H9 (cell line): ENCODE measurements at places on chromosomes 4 and X.

DNA sequence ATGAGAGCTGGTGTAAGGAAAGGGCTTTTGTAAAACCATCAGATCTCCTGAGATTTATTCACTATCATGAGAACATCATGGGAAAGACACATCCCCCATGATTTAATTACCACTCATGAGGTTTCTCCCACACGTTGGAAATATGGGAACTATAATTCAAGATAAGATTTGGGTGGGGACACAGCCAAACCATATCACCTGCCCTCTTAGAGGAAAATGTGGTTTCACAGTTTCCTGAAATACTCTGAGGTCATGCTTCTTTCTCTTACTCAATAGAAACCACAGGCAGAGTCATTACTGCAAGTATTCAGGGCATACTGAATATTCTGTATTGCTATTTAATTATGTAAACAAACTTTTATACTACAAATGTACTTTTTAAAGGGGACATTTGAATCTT, 1453.3 kb downstream of the PCDH18 start:
- DNase-seq: no peak

GRCh38 chr4:140174543-140174942, 20.6 kb upstream of the MAML3 start:
- no peak for DNase-seq

DNA sequence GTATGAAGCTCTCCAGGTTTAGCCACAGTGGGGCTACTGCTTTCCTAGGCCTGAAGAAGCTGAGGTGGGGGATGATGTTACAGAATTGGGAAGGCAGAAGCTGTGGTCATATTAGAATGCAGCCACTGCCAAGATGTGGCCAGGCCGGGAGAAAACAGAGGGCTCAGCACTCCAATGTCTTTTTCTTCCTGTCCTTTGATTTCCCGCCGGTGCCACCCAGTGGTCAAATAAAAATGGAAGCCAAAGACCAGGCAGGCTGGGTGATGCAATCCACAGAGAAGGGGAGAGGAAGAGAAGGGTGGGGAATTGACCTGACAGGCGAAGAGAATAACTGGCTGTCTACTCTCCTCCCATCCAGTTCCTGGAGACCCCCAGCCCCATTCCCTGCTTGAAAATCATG, 94.9 kb upstream of the SHISA3 start:
- DNase-seq: peak; percentile 75

DNA sequence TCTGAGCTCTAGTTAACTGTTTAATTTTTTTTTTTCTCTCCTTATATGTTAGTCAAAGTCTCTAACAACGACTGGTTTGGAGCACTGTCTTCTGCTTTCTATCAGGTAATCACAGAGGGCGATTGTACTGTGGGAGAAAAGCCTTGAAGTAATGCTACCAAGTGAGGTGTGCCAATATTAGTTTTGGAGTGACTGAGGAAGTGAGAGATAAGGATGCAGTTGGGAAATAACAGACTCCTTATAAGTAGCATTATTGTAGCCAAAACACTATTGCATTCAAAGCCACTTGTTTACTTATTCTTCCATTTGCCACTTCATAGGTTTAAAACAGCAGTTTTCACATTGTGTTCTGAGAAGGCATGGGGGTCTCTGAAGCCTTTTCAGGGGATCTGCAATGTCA, 79.1 kb upstream of the SLC6A14 start:
- DNase-seq: no peak

GRCh38 chr4:14431155-14432134, 570.8 kb upstream of the CPEB2 start:
- no peak for DNase-seq

DNA sequence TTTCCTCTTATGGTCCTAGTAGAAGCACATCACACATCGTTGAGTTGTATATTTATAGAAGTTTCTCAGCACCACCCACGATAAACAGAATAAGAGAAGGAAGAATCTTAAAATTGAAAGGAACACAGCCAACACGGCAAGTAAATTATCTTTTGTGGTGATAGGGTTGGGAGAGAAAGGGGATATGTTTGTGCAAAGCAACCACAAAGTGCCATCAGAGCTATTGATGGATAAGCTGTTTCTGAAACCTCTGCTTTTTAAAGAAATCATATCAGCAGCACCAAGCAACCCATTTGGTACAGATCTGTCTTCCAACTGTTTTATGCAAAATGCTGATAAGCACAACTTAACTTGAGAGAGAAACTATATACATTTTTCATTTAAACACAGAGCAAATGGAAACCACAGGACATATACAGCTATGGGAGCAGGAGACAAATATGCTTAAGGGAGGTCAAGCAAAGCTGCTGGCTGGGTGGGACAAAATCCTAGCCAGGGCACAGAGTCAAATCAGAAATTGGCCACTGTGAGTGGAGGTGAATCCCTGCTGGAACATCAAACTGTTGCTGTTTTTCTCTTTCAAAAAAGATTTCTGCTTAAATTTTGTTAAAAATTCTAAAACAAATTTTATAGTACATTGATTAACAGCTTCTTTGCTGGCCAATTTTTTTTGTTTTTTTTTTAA, 194.0 kb upstream of the HHIP start:
- no peak for DNase-seq

GRCh38 chr4:109675181-109675580, 28.1 kb downstream of the CASP6 start:
- no peak for DNase-seq

- peak; percentile 55 for DNase-seq
Observed at GRCh38 chrX:39779952-39780783, 317.6 kb downstream of the BCOR start.

DNA sequence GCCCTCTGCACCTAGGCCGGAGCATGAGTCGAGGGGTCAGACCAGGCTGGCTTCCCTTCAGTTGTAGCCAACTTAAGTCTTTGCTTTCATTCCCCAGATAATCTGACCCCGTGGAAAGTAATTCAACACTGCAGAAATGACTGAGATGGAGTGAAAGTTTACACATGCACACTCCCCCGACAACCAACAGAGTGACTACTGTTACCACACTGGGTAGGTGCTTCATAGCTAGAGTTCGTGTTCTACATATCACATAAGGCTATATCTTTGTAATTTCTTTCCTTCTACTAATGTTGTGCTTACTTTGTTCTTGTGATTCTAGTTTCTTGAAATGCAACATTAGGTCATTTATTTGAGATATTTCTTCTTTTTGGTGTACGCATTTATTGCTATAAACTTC, 7.2 kb upstream of the CTAG2 start:
- DNase-seq: no peak

- no peak for DNase-seq
Observed at GRCh38 chr4:137076908-137077307, 455.4 kb downstream of the PCDH18 start.

GRCh38 chrX:29308726-29309125, 721.5 kb downstream of the IL1RAPL1 start:
- peak; percentile 24 for DNase-seq

DNA sequence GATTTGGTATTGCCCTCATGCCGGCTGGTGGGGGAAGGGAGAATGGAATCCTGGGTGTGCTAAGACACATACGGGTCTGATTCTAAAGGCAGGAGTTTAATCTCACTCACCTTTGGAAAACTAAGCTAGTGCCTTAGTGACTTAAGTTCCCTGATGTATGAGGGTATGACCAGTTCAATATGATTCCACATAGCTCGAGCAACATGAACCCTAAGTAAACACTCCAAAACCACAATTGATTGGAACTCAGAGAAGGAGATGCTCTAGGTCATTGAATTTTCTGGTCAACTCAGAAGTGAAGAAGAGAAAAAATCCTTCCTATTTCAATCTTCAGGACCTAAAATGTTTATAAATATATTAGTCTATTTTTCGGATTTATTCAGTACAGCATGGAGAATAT, 420.1 kb upstream of the INTU start:
- no peak for DNase-seq

DNA sequence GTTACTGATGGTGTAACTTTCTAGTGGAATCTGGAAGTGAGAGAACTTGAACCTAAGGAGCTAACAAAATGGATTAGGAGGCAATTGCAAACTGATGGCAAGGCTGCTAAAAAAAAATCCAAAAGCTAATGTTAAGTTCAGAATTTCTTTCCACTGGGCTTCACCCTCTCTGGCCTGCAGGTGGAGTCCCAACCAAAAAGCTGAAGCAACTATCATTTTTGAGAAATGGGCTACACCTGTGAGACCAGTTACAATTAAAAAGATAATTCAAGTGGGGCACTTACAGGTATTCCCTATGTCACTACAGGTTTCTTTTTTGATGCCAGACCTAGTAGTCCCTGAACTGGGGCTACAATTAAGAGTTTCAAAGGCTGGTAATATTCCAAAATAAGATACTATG, 142.1 kb upstream of the FTHL17 start:
- DNase-seq: no peak

DNA sequence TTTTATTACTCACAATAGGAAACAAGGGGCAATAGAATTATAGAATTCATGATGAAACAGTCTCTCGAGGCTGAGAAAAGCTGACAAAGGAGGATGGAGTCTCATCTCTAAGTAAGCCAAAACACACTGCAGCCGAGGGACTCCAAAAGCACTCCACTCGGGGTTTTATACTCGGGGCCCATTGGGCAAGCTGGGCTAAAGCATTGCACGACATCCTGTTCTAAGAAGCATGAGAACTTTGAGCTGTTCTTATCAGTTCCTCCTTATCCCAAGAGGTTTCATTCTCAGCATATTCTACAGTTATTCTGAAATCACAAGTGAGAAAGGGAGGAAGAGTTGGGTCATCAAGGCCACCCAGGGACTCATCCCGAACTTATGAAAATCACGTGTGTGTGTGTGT, 1475.5 kb downstream of the PCDH18 start:
- DNase-seq: no peak

DNA sequence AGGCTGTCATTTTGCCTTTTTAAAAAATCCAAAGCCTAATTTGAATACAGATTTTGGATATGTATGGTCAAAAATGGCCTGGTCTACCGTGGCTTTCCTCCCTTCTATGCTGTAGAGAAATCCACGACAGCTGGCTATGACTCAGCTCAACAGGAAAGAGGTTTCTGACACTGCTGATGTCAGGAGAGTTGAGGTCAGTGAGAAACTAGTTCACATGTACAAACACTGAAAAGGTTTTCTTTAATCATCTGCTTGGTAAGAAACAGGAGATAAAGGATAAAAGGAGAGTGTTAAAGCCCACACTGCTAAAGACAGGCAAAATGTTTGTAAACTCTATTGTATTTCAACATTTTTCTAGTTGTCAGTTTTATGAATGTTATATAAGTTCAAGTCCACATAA, 113.9 kb downstream of the NYX start:
- DNase-seq: no peak

DNA sequence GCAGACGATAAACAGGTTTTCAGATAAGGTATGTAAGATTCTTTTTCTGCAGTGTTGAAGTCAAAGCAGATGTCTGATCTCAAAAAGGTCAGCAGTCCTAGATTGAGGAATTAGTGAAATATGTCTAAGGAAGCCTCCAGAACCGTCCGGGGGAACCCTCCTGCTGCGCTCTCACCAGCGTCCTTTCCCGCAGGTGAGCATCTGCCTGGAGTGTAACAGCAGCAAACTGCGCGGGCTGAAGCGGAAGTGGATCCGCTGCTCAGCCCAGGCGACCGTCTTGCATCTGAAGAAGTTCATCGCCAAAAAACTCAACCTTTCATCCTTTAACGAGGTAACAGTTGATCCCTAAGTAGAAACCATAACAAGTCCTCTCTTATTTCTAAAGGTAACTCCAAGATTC, 55.5 kb downstream of the PCGF3 start:
- no peak for DNase-seq

DNA sequence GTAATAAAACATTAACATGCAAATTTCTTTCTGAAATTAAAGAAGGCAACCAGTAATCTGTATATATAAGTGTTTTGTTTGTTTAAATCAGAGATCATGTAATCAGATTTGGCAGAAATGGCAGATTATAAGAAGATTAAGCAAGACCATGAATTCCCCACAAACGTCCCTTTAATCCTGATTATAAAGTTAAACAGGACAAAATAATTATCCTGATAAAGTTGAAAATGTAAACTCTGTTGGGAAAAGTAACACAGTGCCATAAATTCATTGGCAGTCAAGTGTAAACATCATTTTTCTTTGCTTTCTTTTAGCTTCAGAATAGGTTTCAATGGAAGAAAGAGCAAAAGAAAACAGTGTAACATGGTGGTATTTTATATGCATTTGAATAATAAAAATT, 256.3 kb downstream of the KCNIP4 start:
- no peak for DNase-seq

DNA sequence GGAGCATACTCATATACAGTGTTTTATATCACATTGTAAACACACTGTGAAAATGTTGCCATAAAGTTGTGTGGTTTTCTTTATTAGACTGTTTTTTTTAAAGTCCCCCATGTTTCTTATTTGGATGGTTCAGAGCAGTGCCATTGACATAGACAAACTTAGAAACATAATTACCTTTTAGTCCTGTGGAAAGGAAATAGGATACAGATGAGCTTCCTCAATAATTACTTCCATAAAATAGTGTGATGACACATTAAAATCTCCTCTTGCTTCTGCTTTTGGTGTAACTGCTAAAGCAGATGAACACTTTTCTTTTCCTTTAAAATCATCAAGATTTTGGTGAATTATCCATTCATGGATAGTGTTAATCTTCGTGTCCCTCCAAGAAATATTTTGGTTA, 52.9 kb upstream of the LIMCH1 start:
- no peak for DNase-seq

DNA sequence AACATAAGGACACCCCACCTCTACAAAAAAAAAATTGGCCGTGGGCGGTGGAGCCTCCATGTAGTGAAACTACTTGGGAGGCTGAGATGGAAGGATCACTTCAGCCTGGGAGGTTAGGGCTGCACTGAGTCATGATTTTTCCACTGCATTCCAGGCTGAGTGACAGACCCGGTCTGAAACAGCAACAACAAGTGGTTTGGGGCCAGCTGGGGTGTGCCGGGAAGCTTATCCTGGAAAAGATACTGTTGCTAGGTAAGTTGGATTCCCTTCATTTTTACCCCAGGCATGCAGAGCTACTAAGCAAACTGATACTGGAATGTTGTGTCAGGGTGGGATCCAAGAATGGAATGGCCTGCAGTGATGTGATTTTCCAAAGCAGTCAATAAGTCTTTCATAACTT, 57.0 kb downstream of the XAGE2 start:
- no peak for DNase-seq

- no peak for DNase-seq
Observed at GRCh38 chr4:38088321-38088720, 128.1 kb downstream of the PTTG2 start.

GRCh38 chrX:69951753-69952152, 98.0 kb downstream of the AWAT2 start:
- no peak for DNase-seq

DNA sequence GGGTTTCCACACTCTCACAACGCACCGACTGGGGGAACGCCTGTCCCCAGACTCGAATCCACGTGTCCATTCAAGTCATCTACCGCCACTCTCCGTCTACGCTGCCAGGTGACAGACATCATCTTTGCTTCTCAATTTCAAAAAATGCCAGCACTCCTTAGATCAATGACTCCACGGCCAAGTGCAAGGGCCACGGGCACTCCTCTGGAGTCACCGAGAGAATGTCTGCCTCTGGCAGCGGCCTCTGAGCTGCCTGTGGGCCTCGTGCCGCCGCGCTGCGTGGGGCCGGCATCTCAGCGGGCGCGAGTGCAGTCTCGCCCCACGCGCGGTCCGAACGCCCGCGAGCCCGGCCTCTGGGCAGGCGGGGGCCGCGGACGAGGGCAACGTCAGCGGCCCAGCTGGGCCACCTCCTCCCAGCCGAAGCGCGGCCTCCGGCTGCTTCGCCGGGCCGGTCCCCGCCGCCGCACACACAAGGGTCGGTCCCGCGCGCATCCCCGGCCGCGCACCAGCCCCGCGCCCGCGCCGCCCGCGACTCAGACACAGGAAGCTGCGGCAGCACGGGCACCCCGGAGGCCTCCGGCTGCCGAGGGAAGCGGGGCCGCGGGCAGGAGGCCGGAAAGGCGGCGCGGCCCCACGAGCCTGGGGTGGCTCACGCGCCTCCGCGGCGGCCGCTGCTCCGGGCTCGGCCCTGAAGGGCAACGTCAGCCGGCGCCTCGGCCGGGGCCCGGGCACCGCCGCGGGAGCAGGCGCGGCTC, 450 bp downstream of the ACSL1 start:
- no peak for DNase-seq
